ENCODE measurements at places on chromosomes 11 and 22. TPM values are rescaled to one million over a fixed set of nuclear protein-coding genes. Genes with fewer than 3 reads are reported as not detected.

The ASPHD2 gene
- total RNA-seq, result 0.18 TPM

The SOX6 gene
- total RNA-seq, result 19.8 TPM

The C11orf21 gene
- total RNA-seq, result 4.8 TPM

- DNase-seq, result no peak
Observed at GRCh38 chr11:83881428-83881827, 595.3 kb upstream of the CCDC90B start.

DNA sequence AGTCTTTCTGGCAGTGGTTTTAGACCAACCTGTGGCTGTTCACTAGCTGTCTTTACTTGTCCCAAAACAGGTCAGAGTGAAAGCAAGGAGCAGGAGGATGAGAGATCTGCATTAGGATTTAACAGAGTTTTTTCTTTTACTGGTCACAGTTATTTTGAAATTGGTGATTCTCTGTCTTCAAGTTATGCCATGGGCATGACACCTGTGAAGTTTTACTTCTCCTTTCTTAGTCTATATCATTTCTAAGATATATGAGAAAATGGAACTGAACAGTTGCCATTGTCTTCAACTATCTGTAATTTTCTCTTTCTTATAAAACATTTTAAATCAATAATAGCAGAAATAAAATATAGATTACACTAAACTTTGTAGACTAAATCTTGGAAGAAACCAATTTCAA is 60.6 kb downstream of the TRPC6 start:
- no peak for DNase-seq

DNA sequence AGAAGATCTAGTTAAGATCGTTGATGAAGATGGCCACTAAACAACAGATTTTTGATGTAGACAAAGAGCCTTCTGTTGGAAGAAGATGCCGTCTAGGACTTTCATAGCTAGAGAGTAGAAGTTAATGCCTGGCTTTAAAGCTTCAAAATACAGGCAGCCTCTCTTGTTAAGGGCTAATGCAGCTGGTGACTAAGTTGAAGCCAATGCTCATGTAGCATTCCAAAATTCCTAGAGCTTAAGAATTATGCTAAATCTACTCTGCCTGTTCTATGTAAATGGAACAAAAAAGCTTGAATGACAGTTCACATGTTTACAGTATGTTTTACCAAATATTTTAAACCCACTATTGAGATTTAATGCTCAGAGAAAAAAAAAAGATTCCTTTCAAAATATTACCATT is 492.6 kb downstream of the CNTN5 start:
- no peak for DNase-seq

DNA sequence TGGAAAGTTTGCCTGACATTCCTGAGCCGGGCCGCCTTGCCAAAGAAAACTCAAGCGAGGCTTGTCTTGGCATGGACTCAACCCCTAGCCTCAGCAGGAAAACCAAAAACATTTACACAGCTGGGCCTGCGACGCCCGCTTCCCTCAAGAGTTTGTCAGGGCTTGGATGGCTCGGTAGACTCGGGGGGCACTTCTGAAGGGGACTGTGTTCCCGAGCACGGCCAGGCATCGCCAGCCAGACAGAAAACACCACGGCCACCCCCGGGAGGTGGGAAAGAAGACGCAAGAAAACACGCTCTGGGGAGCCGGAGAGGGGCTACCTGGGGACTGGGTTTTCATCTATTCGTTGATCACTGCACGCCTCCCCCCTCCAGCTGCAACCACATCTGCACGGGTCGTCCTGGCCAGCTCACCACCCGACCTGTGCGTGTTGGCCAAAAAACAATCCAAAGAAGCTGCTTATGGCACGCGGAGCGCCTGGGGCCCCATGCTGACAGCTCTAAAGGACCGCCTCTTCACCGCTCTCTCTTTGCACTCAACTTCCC is 380.7 kb downstream of the MN1 start:
- peak; percentile 89 for DNase-seq

DNA sequence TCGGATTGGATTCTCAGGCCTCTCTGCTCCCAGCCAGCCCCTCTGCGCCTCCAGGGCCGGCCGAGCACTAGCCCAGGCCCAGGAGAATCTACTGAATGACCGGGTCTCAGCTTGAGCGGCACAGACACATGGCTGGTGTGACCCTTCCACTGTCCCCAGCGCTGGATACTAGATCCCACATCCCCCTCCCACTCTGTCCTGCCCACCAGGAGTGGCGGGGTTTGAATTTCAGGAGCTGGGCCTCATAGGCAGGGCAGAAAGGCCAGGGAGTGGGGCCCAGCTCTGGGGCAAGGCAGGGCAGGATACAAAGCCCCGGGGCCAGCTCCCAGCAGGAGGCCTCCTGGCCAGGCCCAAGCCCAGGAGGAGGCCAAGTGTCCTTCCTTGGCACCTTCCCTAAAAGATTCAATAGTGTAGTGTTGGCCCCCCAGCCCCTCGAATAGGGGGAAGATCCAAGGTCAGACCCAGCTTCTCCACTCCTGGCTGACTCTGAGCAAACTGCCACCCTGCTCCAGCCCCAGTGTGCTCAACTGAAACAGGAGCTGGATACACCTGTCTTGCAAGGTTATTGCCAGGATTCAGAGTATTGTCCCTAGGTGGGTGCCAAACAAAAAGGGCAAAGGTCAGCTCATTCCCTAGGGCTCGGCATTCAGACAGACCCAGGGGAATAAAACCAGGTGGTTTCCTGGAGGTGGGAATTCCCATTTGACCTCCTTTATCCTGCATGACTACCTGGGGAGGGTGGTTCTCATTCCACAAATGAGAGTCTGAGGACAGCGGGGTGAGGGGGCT is 22.5 kb upstream of the TCF20 start:
- DNase-seq, result no peak

DNA sequence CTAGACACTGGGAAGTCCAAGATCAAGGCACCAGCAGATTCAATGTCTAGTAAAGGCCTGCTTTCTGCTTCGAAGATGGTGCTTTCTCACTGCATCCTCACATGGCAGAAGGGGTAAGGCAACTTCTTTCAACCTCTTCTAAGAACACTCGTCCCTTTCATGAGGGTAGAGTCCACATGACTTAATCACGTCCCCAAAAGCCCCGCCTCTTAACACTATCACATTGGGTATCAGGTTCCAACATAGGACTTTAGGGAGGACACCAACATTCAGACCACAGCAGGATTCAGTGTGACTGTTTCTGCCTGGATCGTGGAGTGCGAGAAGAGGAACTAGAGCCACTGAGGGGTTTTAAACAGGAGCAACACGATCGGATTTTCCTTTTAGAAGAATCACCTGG is 3.7 kb upstream of the TIRAP start:
- no peak for DNase-seq

DNA sequence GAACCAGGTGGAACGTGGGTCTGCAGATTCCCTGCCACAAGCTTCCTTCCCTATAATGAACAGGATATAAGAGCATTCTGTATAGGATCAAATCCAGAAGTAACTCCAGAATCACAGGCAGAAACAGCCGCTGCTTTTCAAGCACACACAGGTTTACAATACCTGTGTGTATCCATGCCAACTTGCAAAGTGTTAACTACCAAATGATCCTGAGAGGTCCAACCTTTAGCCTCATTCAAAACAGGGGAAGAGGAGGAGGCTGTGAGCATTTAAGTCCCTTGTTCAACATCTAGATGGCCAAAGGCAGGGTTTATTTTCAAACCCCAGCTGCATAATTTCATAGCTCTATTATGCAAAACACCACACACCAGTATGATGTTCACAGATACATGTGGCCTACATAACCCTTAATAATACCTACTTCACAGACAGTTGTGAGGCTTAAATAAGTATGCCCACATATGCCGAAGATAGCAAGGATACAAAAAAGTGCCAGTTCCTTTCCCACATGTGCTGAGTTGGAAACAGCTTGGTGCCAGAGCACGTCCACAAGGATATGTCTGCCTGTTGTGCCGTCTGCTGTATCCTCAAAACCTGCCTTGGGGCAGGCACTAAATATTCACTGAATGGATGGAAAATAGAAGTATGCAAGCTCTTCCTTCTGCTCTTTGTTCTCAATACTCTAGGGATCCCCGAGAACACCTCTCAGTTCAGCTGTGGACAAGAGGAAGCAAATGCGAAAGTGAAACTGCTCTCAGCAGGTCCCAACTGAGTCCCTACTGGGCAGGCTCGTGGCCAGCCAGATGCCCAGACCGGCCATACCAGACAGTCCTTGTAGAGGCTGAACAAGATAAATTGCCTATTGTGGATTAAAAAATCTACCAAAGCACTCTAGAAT is 66.8 kb downstream of the LARGE1 start:
- DNase-seq, result peak; percentile 76

Measured in left cardiac atrium (tissue), 4 donors.